Esophagus squamous epithelium (tissue), 5 donors: ENCODE measurements at places on chromosomes 7 and 10.

GRCh38 chr7:121401896-121402295, 5.8 kb upstream of the FAM3C start:
- DNase-seq = no peak

DNA sequence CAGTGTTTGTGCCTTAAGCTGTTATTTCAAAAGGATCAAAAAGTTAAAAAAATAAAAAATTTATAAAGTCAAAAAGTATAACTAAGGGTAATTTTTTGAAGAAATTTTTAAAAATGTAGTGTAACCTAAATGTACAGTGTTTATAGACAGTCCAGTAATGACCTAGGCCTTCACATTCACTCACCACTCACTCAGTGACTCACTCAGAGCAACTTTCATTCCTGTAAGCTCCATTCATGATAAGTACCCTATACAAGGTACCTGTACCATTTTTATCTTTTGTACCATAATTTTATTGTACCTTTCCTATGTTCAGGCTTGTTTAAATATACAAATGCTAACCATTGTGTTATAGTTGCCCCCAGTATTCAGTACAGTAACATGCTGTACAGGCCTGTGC, 21.5 kb downstream of the DNAJC9 start:
- no peak for DNase-seq

DNA sequence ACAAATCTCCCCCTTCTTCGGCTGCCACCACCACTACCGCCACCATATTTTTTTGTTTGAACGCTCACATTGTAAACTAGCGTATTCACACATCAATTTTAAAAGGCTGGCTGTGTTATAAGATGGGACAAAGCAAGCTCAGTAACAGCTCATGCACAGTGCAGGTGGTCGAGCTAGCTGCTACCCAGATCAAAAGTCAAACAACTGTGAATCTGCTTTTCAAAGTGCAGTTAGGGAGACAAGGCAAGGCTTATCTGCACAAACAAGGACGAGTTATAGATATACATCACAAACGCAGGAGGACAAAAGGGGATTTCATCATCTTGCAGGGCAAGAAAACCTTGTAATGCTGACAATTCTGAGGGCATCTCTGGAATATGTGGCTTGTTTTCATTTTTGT, 231.6 kb downstream of the VTI1A start:
- DNase-seq = no peak

DNA sequence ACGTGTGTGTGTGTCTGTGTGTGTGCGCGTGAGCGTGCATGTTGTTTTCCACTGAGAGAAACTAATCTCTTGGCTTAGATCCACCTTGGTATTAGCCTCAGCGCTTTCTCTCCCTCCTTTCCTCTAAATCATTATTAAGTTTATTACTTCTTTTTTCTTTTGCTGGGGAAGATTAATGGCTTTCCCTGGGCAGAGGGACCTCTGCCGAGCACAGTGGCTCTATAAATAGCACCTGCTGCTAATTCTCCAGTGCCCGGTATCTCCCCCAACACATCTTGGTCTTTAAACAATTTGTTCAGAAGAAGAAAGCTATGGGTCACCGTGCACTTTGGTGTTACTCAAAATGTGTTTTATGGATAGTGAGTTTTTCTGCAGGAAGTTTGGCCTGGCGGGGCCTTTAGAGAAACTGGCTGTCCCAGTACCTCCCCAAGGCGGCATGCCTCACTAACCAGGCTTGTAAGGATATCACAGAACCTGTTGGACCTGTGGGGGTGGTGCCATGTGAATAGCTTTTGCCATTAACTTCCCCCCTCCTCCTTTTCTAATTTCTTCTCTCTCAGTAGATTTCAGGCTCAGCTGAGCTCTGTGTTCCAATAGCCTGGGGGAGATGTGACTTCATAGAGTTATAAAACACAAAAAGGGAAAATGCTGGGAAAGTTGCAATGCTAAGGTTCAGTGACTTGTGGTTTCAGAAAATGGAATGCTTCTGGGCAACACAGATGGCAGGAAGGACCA, 70.1 kb upstream of the RAB11FIP2 start:
- no peak for DNase-seq

GRCh38 chr10:69123306-69123746, 652 bp upstream of the VPS26A start:
- no peak for DNase-seq

DNA sequence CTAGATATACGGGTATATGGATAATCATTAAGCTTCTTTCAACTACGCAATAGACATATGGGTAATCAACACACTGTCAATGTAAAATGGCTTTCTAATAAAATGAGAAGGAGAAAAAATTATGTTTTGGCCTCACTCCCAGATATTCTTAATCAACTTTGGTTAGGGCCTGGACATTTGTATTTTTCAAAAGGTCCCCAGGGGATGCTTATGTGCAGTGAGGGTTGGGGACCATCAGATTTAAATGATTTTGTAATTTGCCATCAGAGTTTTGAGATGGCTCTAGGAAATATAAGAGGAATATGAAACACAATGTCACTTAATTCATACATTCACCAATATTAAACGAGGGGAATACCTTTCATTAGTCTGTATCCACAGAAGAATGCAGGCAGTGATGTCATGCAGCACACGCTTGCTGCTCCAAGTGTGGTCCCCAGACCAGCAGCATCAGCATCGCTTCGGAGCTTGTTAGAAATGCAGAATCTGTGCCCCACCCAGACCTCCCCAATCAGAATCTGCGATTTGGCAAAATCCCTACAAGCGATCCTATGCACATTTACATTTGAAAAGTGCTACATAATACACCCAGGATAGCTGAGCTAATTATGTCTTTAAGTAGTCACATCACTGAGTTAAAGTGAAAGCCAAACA, 75.1 kb downstream of the INHBA start:
- no peak for DNase-seq

- DNase-seq = no peak
These were observed 181.2 kb downstream of the BBS9 start for GRCh38 chr7:33310546-33310945.

- no peak for DNase-seq
These were observed 11.4 kb upstream of the KPNA7 start for GRCh38 chr7:99219185-99219767.

- no peak for DNase-seq
These were observed at the start of gene PLCE1 for GRCh38 chr10:93993782-93994437. Gene PLCE1 (plus strand): TSS chr10:93993931. CDS start chr10:94031047, 37,116 bp downstream.

GRCh38 chr10:131569851-131570715, 258.6 kb upstream of the TCERG1L start:
- DNase-seq = no peak
